ENCODE measurements at places on chromosomes 6 and 20.

- no peak for DNase-seq
Measured at GRCh38 chr20:58546416-58546711, 31.2 kb upstream of the APCDD1L start.

DNA sequence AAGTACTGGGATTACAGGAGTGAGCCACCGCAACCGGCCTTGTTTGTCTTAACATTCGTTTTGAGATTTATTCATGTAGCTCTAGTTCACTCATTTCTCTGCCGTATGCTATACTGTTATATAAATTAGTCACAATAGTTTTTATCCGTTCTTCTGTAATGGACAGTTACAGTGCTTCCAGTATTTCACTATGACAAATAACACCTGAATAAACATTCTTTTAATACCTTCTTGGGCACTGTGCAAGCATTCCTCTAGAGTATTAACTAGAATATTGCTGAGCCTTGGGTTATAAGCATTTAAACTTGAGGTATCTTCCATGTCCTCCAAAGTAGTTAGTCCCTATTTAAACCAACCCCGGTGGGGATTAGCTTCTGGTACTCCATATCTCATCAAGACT, 45.6 kb downstream of the STK38 start:
- DNase-seq = no peak

GRCh38 chr6:130969791-130970491, 93.1 kb downstream of the EPB41L2 start:
- DNase-seq = no peak

GRCh38 chr6:32188381-32189068, 1.5 kb downstream of the PBX2 start:
- DNase-seq = no peak

GRCh38 chr20:34954904-34955230, 739 bp downstream of the GSS start:
- DNase-seq = peak; percentile 63

GRCh38 chr20:52684176-52684575, 288.0 kb upstream of the TSHZ2 start:
- DNase-seq = no peak

- DNase-seq = peak; percentile 59
Measured at GRCh38 chr6:35602133-35602946, 86.4 kb downstream of the FKBP5 start.

DNA sequence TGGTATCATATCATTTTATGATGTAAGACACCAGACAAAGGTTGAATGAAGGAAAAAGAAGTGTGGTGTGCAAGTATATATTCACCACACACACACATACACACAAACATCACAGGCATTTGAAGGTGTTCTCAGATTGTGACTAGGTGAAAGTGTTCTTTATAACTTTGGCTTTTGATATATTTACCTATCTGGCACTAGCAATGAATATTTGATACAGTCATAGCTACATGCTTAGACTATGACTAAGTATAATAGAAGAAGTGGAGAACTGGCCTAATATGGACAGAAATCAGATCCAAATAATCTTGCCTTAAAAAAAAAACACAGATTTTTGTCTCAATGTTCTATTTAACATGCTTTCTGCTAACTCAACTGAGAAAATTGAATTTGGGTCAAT, 809.9 kb downstream of the KIF16B start:
- no peak for DNase-seq

DNA sequence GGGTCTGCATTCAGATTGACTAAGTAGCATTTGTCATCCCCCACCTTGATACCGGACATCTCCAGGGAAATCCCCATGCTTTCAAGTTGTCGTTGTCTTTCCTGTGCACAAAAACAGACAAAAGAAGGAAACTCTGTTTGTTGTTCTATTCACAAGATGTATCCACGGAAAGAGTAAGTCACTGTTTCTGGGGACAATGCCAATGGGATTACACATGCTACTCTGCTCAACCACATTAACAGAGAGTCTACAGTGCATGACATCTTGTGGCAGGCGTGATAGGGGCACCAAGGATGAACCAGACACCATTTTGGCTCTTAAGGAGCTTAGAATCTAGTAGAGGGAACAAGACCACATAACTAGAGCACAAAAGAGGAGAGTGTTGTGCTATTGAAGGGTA, 124.4 kb upstream of the NUP153 start:
- DNase-seq = no peak

DNA sequence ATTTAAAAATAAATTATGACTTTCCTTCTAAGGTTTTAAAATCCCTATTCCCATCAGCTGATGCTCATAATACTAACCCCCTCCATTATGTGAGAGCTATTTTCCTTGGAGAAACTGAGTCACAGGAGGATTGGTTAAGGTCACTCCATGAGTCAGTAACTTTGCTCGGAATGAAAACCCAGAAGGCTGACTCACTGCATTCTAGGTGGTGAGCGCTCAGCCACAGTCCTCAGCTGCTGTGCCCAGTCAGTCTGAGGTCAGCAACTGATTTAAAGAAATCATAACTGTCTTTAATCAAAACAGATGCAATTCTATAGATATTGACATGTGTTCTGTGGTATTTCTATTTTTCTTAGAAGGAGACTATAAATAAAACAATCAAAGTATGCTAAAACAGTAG, 359.2 kb downstream of the GJA1 start:
- no peak for DNase-seq

- peak; percentile 41 for DNase-seq
Measured at GRCh38 chr6:75932067-75932466, 140.4 kb downstream of the IMPG1 start.

DNA sequence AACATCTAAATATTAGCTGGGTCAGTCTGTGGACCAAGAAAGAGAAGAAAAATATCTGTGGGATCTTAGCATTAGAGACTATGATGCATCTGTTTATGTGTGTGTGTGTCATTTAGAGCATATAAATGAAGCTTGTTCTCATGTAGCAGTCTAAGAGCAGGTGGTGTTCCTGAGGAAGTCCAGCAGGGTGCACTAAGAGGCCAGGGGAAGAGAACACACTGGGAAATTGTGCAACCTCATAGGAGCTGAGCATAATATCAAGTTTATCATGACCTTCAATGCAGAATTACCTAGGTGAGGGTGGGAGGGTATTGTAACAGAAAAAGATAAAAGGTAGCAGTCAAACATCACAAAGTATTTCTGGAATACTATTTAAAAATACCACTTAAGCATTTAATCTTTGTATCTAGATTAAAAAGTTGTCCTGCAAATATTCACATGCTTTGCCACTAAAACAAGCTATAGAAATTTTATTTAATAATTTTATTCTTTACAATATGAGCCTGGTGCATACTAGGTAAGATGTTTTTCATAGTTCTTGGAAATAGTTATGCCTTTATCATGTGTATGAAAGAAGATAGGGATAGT, 80.5 kb downstream of the SMPDL3A start:
- DNase-seq = peak; percentile 78

DNA sequence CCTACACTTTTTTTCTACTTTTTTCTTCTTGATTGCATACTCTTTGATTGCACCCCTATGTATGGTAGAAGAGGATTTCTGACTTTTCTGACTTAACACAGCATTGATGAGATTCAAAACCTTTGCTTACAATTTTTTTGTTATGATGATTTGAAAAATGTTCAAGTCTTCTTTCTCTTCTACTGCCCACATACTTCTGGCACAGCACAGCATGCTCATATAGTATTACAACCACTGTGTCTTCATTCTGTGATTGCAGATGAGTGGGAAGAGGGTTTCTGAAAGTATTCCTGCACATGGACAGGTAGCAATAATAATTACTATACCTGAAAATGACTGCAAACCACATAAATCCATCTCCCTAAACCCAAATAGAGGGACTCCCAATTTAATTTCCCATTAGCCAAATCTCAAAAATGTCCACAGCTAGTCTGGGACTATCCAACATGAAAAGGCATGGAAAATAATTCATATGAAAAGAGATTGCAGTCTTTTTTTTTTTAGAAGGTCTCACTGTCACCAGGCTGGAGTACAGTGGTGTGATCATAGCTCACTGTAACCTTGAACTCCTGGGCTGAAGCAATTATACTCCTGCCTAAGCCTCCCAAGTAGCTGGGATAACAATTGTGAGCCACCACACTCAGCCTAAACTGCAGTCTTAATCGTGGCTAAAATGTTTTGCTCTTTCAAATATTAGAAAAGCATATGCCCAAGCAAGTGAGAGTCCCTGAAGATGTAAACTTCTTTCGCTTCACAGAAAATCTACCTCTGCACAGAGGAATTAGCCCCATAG, 15.9 kb upstream of the TENT5A start:
- no peak for DNase-seq

- peak; percentile 57 for DNase-seq
Measured at GRCh38 chr20:50169329-50169823, 15.9 kb upstream of the PEDS1 start.

DNA sequence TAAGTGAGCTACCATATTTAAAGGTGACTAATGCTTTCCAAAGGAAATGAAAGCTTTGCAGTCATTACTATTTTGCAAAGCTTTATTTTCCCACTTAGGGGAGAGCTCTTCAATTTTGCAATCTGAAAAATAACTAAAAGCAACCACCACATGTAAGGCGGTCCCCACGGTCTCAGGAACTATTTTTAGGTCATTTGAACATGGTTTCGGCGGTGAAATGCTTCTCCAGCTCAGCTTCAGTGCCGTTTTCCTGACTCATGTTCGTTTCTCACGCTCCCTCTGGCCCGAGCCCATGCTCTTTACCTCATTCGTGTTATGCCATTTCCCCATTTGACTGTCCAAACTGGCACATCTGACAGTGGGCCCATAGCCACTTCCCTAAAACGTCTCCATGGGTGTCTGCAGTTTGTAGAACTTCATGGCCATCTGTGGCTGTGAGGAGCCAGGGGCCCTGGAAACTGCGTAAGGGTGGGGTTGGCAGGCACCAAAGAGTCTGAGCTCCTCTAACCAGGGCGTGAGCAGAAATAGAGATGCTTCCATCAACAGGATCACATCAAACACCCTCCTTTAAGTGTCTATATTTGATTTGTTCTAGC, 46.5 kb downstream of the ADTRP start:
- DNase-seq = no peak

GRCh38 chr6:11409371-11409770, 128.2 kb upstream of the TMEM170B start:
- DNase-seq = no peak

DNA sequence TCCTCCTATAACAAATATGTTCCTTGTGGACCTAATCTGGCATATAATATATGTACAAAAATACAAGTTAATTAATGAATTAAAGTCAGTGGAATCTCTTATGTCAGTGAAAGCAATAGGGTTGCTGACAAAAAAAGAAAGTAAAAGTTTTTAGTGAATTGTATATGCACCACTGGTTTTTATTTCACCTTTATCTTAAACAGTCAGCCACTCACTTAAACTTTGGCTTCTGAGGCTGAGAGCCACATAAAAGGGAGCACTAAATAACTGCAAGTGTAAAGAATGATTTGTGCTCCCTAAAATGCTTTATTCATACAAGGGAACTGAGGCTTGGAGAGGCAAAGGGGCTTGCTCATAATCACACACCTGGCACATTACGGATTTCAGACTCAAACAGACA, 9.9 kb upstream of the F13A1 start:
- no peak for DNase-seq

GRCh38 chr20:35387334-35387733, 24.4 kb downstream of the UQCC1 start:
- DNase-seq = no peak

DNA sequence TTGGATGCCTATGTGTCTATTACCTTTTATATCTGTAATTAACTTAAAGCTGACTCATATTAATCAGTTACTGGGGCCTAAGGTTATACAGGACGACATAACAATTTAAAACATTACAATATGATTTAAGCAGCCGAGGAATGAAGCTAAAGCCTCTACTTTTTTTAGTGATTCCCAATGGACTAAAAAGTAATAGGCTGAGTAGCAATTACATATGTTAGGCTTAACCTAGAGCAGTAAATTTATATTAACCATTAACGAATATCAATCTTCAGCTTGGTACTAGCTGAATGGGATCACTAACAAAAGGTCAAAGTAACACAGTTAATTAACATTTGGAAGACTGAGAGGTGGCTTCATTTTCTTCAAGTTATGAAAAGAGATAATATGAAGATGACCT, 43.1 kb downstream of the STK38 start:
- no peak for DNase-seq

GRCh38 chr20:43533060-43533459, 25.6 kb downstream of the L3MBTL1 start:
- no peak for DNase-seq

DNA sequence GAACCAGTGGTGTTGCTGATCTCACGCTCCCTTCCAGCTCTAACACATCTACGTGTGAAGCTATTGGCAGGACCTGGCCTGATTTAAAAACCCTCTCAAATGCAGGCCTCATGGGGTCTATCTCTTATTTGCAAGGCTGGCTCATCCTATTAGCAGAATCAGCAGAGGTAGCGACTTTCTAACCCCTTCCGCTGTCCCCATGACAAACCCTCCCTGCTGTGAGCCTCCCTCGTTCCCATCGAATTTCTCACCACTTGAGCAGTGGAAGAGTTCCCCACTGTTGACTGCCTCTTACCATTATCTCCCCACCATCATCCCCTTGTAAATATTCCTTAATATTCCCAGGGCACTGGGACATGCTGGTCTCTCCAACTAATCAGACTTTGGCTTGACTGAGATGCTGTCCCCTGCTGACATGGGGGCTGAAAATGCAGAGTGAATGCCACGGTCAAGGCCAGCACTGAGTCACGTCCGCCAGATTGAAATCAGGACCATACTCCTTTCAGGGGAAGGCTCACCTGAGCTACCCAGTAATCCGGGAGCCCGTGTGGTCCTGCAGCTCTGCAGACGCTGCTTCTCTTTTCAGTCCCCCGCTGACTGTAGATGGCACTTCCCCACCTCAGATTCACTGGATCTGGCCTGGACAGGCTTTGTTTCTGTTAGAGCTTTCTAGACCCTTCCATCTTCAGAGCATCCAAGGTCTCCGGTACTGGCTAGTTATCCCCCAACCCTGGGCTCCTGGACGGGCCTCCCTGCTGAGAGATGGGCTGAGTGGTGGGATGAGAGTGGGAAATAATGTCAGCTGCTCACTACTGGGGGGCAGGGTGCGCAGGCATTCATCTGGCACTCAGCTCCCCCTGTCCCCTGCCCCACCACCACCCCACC, 23.1 kb downstream of the AAR2 start:
- DNase-seq = no peak

- no peak for DNase-seq
Measured at GRCh38 chr6:36700831-36701230, 3.2 kb downstream of the RAB44 start.

- DNase-seq = peak; percentile 87
Measured at GRCh38 chr20:36064658-36065426, 89.7 kb upstream of the EPB41L1 start.

DNA sequence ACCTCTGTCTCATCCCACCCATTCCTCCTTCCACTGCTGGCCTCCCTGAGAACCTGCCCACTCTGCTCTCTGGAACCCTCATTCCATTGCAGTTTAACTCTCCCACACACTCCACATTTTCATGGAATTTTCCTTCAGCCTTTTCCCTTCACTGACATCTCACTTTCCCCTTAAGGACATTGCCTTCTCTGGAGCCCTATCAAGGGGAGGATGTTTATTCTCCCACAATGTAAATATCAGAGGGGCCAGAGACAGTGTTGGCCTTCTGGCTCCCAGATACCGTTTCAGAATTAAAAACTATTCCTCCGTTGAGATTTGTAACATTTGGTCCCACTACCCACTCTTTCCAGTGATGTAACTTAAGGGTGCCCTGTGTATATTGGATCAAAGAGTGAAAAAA, 199.5 kb upstream of the KCNK16 start:
- no peak for DNase-seq

Measured in NCI-H1105 treated with DMSO at 0.1 percent for 48 hours (cell line).